ENCODE measurements at places on chromosomes 2 and 18. TPM values are rescaled to one million over a fixed set of nuclear protein-coding genes. Genes with fewer than 3 reads are reported as not detected.

DNA sequence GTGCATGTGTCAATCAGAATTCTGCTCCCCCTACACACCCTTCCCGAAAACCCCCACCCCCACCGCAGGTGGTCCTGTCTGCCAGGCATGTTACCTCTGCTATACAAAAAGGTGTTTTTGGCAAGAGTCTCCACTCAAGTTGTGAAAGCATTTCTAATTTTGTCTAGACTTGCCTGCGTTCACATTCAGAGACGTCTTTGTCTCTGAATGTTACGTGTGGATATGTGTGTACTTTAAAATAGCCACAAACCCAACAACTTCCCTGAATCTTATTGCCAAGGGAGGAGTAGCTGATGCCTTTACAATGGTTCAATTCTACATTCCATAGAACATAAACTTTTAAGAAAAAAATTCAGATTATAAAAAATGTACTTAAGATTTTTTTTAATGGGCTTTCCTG lies 66.6 kb downstream of the ITGA4 start:
- no peak for DNase-seq

GRCh38 chr2:130363479-130363878 lies 7.6 kb downstream of the PTPN18 start:
- no peak for DNase-seq

IL37 gene
- total RNA-seq: not detected

- DNase-seq: no peak
These were observed 539.0 kb upstream of the TNP1 start for GRCh38 chr2:217398860-217399259.

IL1RN gene
- total RNA-seq: not detected

DNA sequence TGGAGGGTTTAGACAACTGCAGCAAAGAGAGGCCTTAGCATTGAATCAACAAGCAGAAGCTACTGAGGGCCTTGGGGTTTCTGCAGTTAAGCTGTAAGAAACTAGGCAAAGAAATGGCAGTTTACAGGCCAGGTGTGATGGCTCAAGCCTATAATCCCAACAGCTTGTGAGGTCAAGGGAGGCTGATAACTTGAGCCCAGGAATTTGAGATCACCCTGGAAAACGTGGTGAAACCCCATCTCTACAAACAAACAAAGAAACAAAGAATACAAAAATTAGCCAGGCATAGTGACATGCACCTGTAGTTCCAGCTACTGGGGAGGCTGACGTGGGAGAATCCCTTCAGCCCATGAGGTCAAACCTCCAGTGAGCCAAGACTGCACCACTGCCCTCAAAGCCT lies 421.6 kb upstream of the CHST9 start:
- DNase-seq: no peak

DNA sequence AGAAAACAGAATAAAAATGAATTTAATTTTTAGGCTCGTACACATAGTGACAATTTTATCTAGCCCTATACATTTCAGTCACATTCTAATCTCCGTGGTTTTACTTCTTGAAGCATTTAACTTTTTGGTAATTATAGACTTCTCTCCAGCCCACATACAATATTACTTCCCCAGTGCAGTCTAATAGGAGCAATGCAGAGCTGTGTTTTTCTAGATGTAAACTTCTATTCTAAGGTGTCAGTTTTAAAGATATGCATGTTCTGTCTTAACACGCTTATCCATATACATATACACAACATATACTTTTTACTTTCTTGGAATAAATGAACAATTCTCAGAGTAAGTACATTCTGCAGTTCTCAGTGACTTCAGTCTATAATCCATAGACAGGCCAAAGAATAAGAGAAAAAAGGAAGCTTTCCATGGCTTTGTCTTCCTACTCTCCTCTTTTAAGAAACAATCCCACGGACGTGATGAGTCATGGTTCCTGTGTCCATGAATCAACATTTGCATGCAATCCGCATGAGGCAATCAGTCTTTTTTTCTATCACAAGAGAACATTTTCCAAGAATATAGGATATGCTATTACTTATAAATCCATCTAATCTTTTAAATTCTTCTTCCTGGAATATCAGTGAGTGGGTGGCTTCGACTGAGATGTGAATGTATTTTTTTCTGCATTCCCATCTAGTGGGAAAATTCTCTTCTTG lies 42.8 kb downstream of the CCDC102B start:
- DNase-seq: peak; percentile 93

GRCh38 chr18:62289047-62289446 lies 36.1 kb upstream of the TNFRSF11A start:
- no peak for DNase-seq

GRCh38 chr2:85179541-85179940 lies 46.3 kb downstream of the TCF7L1 start:
- DNase-seq: no peak

DNA sequence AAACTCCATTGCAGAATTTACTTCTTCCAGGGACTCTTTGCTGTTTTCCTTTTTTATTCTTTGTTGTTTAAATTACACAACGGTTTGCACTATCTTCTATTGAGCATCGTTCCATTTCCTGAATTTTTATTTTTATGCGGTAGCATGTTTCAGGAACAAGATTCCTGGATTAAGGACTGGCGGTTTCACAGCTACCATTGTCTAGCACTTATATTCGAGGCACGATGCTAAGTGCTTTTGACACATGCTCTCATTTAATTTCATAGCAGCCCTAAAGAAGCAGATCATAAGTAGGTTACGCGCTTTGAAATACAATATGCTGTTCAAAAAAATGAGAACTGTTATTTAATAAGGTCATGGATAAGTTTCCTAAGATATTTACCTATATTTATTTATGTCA lies 354.4 kb downstream of the ARL6IP6 start:
- DNase-seq: no peak

- DNase-seq: no peak
These were observed 332.9 kb downstream of the TGIF1 start for GRCh38 chr18:3782901-3783300.

- no peak for DNase-seq
These were observed 72.7 kb downstream of the SH3RF3 start for GRCh38 chr2:109201465-109202327.

DNA sequence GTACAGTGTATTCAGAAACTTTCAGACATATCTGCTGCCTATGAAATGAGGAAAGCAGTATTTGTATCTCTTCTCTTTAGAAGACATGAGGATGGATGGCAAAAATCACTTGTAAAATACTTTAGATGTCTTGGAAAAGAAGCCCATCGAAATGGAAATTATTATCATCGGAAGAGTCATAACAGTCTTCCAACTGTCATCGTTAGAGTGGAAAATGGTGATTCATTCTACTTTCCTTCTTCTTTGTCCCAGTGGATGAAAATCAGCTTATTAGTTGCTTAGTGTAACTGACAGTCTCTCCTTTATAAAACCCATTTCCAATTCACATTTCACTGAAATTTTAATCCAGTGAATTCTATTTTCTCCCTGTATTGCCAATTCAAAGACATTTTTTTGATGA lies 1323.7 kb upstream of the PIK3C3 start:
- DNase-seq: no peak

DNA sequence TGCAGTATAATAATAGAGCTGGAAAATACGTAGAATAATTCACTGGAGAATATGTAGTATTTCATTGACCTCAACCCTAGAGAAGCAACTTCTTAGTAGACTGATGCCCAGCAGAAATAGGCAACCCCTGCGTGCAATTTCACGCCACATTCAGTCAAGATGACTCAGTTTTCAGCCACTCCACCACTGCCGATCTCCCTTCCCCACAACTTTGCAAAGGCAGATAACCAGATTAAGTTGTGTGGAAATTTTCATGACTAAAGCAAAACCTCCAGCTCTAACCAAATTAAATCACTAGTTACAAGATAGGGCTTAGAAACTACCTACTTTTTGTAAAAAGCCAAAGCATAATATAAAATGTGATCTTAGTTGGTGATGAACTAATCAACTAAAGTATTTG lies 63.3 kb upstream of the STK17B start:
- DNase-seq: peak; percentile 89

C2orf78 gene
- not detected for total RNA-seq

LRRC30 gene
- total RNA-seq: not detected

DNA sequence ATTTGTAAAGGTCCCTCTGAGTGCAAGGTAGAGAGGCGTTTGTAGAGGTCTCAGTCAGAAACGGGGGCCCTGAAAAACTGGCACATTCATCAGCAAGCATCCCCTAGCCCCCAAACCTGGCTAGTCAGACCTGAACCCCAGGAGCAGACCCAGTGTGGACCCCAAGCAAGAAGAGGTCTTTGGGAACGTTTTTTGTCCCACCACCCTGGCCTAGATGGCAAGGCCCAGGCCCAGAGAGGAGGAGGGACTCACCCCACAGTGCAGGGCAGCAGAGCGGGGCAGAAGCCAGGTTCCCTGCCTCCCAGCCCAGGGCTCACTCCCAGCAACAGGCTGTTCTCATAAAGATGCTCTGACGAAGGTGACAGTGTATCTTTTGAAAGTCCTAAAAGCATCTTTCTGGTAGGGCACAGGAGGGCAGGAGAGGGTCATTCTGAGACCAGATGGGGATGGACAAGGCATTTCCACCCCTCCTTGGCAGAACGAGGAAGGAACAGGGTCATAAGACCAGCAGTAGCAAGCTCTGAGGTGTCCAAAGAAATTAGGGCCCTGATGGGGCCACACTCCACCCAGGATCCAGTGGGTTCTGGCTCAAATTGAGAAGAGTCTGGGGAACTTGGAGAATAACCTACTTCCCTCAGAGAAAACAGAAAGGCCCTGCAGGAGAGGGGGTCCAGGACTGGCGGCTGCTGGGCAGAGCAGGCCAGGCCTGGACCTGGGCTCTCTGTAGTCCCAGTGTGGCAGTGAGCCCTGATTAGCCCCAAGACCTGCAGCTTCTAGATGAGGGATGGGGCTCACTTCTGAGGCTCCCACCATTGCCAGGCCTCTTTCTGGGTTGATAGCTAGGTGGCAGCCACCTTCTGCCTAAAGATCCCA lies 18.2 kb downstream of the ADRA2B start:
- DNase-seq: no peak

DNA sequence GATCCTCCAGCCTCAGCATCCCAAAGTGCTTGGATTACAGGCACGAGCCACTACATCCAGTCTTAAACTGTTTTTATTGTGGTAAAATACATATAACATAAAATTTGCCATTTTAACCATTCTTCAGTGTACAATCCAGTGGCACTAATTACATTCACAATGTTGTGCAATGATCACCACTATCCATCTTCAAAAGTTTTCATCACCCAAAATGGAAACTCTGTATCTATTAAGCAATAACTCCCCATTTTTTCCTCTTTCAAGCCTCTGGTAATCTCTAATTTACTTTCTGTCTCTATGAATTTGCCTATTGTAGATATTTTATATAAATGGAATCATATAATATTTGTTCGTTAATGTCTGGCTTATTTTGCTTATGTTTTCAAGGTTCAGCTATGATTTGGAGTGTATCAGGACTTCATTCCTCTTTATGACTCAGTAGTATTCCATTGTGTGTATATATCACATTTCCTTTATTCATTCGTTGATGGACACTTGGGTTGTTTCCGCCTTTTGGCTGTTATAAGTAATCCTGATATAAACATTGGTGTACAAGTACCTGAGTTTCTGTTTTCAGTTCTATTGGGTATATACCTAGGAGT lies 71.8 kb downstream of the GFPT1 start:
- no peak for DNase-seq

DNA sequence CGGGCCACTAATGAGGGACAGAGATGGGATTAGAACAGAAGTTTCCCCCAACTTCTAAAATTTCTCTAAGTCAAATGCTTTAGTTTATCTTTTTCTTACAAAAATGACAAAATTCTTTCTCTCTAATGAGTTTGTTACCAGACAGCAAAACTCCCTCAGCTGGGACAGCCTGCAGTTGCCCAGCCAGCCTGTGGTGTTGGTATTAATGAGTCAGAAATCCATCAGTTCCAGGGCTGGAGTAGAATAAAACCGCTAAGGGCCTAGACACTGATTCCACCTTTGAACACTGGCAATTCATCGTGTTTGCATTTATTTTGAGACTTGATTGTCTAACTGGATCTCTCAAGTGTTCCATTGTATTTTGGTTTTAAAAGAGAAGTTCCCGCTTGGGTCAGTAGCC lies 38.3 kb upstream of the SMAD2 start:
- DNase-seq: peak; percentile 86

- DNase-seq: no peak
These were observed 111.8 kb downstream of the EHBP1 start for GRCh38 chr2:62817348-62817747.

GRCh38 chr18:61582202-61582710 lies 249.0 kb downstream of the CDH20 start:
- no peak for DNase-seq

DNA sequence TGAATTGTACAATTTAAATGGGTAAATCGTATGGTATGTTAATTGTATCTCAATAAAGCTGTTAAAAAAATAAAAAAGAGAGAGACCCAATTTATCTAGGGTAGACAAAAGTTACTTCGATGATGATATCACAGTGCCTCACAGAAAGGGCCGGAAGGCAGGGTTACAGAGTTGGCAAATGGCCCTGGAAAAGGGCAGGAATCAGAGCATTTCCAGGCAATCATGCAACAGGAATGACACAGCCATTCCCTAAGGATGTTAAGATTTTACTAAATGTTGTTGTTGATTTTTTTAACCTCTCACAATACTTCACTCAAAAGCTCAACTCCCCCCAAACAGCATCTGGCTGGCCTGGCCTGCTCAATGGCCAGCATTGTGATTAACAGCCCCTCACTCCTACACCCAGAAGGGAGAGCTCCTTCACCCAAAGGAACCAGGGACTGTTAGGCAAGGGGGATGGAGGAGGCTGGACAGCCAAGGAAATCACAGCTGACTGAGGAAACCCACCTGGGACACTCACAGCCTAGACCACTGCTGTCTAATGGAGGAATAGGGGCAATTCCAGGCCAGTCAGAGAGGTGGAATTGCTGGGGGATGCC lies 7.7 kb upstream of the SP100 start:
- peak; percentile 86 for DNase-seq

DNA sequence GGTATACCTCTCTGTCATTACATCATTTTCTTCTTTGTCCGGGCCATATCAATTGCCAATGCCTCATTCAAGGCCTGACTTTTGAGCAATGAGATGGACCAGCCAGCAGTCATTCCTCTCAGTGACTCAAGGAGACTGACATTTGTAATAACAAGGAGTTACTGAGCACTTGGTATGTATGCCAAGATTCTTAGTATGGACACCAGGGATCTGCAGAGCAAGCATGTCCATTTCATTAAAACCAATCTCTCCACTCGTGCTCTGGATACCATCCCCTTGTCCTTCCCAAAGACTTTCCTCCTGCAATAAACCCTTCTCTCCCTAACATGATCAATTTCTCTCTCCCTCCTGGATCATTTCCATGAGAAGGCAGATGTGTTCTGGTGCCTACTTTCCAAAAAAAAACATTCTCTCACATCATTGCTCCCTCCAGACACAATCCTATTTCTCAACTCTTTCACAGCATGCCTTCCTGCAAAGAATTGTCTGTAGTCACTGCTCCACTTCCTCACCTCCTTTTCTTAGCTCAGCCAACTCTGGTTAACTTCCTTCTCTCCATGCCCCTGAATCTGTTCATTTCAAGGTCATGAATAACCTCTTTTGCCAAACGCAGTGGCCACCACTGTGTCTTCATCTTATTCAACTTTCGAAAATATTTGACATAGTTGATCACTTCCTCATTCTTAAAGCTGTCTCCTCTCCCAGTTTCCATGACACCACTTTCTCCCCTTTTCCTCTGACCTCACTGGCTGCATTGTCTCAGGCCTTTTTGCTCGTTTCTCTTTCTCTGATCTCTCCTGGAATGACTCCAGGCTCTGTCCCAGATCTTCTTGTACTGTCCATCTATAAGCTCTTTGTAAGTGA lies 102.8 kb upstream of the CYP1B1 start:
- DNase-seq: peak; percentile 95

TMEM214 gene
- 88.6 TPM for total RNA-seq

IL1RL2 gene
- total RNA-seq: not detected

GRCh38 chr2:181394741-181395437 lies 62.3 kb upstream of the ITGA4 start:
- DNase-seq: no peak

GRCh38 chr2:128786316-128786715 lies 467.6 kb upstream of the HS6ST1 start:
- no peak for DNase-seq

All from M059J (cell line).